ENCODE measurements at places on chromosomes 5 and 9. TPM values are rescaled to one million over a fixed set of nuclear protein-coding genes. Genes with fewer than 3 reads are reported as not detected.

DNA sequence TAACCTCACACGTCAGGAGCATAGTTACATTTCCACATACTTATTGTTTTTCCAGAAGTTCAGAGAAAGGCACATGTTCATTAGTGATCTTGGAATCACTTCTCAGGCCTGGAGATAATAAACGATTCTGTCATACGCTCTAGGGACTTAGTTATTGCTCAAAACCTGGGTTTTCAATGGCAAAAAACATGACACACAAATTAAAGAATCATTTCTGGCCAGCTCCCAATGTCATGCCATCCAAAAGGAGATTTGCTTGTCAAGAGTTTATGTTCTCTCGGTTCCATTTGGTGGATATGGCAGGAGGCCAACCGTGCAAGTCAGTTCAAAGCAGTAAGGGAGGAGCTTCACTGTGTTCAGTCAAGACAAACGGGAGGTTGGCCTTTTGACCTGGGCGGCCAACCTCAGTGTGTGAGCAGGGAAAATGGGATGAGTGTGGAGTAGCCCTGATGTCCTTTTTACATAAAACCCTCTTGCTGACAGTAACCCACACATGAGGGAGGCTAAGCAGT is 123.4 kb downstream of the NXNL2 start:
- H3K4me3 ChIP-seq: no peak overlapping the region
- H3K27me3 ChIP-seq: no peaks in the 10 kb centered on the region
- H3K36me3 ChIP-seq: no peaks in the 10 kb centered on the region
- peaks cover 4% of the 10 kb centered on the region for H3K4me1 ChIP-seq
- H3K27ac ChIP-seq: no peak overlapping the region
- DNase-seq: no peak

GRCh38 chr9:132794730-132795380 is 83.2 kb downstream of the AK8 start:
- DNase-seq: no peak
- no peaks in the 10 kb centered on the region for H3K4me1 ChIP-seq

DNA sequence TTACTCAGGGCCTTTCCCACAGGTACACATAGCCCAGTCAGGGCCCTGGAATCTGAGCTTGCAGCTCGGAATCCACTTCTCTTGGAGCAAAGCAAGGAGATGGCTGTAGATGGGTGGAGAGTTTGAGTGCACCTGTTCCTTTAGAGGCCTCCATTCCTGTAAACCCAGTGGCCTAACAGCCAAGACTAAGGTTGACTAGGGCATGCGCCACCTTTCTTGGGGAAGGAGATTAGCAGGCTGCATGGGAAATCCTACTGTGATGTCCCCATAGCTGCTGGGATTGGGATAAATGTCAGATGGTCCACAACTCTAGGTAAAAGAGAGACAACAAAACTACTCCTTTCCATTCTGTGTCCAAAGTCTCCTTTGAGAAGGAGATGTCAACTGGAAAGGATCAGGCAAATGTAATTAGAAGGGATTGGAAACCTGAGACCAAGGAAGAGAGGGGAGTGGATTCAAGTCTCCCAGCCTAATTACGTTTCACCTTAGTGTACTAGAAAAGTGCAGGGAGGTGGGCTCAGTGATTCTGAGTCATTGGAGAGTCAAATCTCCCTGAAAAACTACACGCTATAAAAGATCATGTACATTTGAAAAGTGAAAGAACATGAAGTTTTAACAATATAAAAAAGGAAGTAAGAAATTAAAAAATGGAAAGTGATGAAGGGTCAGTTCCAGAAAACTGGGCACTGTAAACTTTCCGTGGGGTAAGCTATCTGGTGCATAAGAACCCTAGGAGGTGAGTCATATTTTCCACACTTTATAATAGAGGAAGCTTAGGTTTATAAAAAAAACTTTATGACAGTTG is 104.2 kb downstream of the SEC61B start:
- H3K4me1 ChIP-seq: peaks cover 4% of the 10 kb centered on the region
- no peaks in the 10 kb centered on the region for H3K36me3 ChIP-seq
- no peaks in the 10 kb centered on the region for H3K27me3 ChIP-seq
- no peak overlapping the region for H3K4me3 ChIP-seq
- H3K27ac ChIP-seq: no peak overlapping the region
- peak; percentile 51 for DNase-seq

DNA sequence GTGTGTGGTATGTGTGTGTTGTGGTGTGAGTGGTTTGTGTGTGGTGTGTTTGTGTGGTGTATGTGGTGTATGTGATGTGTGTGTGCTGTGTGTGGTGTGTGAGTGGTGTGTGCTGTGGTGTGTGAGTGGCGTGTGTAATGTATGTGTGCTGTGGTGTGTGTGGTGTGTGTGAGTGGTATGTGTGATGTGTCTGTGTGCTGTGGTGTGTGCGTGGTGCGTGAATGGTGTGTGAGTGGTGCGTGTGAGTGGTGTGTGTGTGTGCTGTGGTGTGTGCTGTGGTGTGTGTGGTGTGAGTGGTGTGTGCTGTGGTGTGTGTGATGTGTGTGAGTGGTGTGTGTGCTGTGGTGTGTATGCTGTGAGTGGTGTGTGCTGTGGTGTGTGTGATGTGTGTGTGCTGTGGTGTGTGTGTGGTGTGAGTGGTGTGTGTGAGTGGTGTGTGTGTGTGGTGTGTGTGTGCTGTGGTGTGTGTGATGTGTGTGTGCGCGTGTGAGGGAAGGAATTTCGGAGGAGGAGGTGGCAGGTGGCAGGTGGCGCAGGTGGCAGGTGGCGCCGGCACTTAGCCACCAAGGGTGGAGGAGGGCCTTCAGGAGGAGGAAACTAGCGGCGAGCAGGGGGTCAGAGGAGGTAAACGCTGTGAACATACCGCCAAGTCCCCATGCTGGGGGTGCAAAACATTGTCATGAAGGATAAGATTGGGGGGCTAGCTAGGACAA is 191.8 kb downstream of the MELK start:
- no peak overlapping the region for H3K27ac ChIP-seq
- peaks cover 7% of the 10 kb centered on the region for H3K4me1 ChIP-seq
- H3K36me3 ChIP-seq: no peaks in the 10 kb centered on the region
- H3K4me3 ChIP-seq: peak overlapping the region; percentile 51
- peak; percentile 23 for DNase-seq
- peaks cover 58% of the 10 kb centered on the region for H3K27me3 ChIP-seq

- peak; percentile 33 for DNase-seq
- H3K27ac ChIP-seq: peak overlapping the region; percentile 5
- H3K4me3 ChIP-seq: peak overlapping the region; percentile 99
- H3K36me3 ChIP-seq: peaks cover 22% of the 10 kb centered on the region
- no peaks in the 10 kb centered on the region for H3K27me3 ChIP-seq
These were observed 3.4 kb downstream of the KIAA1958 start for GRCh38 chr9:112489876-112490666.

DNA sequence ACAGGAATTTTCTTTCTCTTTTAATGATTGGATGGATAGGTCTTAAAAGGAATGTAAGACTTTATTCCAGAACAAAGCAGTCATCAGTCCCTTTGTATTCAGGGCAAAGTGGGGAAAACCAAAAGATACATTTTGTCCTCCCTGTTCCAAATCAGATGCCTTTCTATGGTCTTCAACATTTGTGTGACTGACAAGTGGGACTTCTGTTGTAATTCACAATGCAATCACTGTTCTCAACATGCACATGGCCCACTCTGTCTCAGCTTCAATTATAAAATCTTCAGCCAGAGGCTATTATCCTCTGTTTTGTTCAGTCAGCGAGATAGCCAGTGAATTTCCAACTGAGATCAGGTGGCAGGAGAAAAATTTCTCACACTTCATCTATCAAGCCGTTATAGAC is 95.5 kb upstream of the ERBIN start:
- H3K27ac ChIP-seq: peak overlapping the region; percentile 90
- DNase-seq: peak; percentile 56
- H3K27me3 ChIP-seq: no peaks in the 10 kb centered on the region

DNA sequence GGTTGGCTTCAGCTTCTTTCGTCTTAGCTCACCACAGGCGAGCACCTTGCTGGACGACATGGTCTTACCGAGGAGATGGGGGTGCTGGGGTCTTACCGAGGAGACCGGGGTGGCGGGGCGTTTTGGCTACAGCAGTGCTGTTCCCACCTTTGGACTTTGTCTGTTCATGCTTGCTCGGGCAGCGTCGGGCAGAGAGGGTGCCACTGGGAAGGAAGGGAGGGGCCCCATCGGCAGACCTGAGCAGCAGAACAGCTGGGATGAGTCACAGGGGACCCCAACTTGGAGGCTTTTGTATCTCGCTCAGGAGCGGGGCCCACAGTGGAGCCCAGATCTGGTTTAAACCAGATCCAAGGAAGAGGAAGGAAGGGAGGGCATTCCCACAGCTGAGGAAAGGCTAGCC is 106.0 kb upstream of the CACNA1B start:
- no peak for DNase-seq
- peaks cover 11% of the 10 kb centered on the region for H3K36me3 ChIP-seq
- H3K4me3 ChIP-seq: no peak overlapping the region
- H3K27ac ChIP-seq: no peak overlapping the region
- H3K4me1 ChIP-seq: no peaks in the 10 kb centered on the region

TSSK1B gene
- total RNA-seq: not detected

ENG gene
- total RNA-seq: 0.19 TPM

GRCh38 chr9:113882636-113883164 is 6.6 kb downstream of the ZNF618 start:
- DNase-seq: no peak
- no peak overlapping the region for H3K27ac ChIP-seq

SLC27A6 gene
- total RNA-seq: 1.9 TPM

GRCh38 chr5:38639377-38640358 is 83.2 kb upstream of the LIFR start:
- no peaks in the 10 kb centered on the region for H3K4me1 ChIP-seq
- H3K27ac ChIP-seq: no peak overlapping the region
- DNase-seq: no peak
- no peaks in the 10 kb centered on the region for H3K36me3 ChIP-seq

DNA sequence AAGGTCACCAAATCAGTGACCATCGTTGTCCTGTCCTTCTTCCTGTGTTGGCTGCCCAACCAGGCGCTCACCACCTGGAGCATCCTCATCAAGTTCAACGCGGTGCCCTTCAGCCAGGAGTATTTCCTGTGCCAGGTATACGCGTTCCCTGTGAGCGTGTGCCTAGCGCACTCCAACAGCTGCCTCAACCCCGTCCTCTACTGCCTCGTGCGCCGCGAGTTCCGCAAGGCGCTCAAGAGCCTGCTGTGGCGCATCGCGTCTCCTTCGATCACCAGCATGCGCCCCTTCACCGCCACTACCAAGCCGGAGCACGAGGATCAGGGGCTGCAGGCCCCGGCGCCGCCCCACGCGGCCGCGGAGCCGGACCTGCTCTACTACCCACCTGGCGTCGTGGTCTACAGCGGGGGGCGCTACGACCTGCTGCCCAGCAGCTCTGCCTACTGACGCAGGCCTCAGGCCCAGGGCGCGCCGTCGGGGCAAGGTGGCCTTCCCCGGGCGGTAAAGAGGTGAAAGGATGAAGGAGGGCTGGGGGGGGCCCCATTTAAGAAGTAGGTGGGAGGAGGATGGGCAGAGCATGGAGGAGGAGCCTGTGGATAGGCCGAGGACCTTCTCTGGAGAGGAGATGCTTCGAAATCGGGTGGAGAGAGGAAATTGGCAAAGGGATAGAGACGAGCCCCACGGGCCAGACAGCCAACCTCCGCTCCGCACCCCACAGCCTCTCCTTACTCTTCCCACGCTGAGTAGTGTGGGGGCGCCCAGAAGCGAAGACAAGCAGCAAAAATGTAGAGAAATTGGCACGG is 1.7 kb downstream of the RXFP3 start:
- peaks cover 29% of the 10 kb centered on the region for H3K27me3 ChIP-seq
- H3K27ac ChIP-seq: no peak overlapping the region
- DNase-seq: no peak
- no peaks in the 10 kb centered on the region for H3K4me1 ChIP-seq

SELENOP gene
- total RNA-seq: 2.0 TPM

DNA sequence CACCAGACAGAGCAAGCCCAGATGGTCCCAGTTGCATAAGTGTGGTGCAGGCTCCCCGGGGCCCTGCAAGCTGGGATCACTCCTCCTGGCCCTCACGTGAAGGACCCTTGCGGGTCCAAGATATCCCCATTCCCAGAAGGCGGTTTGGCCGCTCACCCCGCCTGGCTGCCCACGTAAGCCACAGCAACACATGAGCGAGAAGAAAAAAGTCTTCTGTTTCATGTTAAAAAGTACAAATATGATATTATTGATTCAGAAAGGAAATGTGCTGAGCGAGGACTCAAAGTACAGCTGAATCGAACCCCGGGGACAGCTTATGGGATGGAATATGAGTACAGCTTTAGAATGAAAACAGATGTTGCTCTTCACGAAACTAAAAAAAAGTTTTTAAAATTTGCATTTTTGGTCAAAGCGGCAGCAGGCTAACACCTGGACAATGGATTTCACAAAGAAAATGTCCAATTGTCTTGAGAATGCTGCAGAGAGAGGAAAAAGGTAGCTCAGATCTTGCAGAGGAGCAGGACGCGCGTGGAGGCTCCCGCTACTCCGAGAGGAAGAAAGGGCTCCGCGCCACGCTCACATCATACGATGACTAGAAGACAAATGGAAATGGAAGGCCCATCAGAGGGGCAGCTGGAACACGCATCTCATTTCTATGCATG is 427.6 kb downstream of the IRX1 start:
- H3K4me1 ChIP-seq: peaks cover 1% of the 10 kb centered on the region
- H3K27ac ChIP-seq: no peak overlapping the region
- no peaks in the 10 kb centered on the region for H3K36me3 ChIP-seq
- no peaks in the 10 kb centered on the region for H3K27me3 ChIP-seq

DNA sequence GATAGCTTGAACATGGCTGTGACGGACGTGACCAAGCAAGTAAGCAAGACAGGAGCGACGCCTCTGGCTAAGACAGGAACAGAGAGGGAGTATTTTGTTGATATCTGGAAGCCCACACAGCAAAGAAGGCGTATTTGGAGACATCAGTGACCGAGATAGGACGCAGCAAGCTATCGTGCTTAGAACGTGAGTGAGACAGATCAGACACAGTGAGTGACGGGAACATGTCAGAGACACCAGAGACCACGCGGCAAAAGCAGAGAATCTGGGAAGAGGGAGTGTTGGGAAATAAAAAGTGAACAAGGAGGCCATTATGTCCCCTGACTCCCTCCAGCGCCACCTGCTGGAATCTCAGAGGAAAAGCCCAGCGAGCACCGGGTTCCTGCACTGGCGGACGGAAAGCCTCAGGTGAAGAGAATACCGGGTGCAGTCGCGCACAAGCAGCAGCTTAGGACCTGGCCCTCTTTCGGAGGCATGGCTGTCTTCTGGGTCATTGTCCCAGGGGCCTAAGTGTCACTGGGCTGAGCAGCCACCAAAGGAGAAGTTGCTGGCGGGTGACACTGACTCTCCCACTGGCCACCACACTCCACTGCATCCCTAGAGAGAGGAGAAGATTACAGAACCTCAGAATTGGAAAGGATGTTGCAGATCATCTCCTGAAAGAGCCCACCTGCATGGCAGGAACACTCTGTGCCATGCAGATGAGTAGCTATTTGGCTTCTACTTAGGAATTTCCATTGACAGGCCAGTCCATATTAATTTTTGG is 99.1 kb downstream of the FBXO38 start:
- peak; percentile 75 for DNase-seq
- H3K36me3 ChIP-seq: no peaks in the 10 kb centered on the region
- no peak overlapping the region for H3K4me3 ChIP-seq
- peaks cover 7% of the 10 kb centered on the region for H3K4me1 ChIP-seq
- peaks cover 49% of the 10 kb centered on the region for H3K27me3 ChIP-seq

- no peak overlapping the region for H3K4me3 ChIP-seq
- peaks cover 40% of the 10 kb centered on the region for H3K36me3 ChIP-seq
- no peak for DNase-seq
These were observed 36.2 kb downstream of the LIX1 start for GRCh38 chr5:97106216-97106581.

DDX4 gene
- 0.09 TPM for total RNA-seq
